Uterus (tissue), 4 donors: ENCODE measurements at places on chromosomes 4 and X. TPM values are rescaled to one million over a fixed set of nuclear protein-coding genes. Genes with fewer than 3 reads are reported as not detected.

DNA sequence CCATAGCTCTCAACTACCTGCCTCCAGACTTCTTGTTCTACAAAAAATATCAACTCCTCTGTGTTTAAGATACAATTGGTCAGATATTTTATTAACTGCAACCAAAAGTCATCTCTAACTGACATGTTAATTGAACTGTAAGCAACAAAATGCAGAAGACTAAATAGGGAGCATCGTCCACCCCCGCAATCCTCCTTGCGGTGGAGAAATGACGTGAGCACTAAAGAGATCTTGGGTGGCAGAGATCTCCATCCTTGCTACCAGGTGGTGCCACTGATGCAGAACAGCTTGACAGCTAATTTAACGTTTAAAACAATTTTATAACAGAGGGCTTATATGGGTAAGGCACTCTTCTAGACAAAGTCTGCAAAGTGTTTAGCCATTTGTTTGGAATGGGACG is 164.4 kb upstream of the FTHL17 start:
- DNase-seq: no peak

DNA sequence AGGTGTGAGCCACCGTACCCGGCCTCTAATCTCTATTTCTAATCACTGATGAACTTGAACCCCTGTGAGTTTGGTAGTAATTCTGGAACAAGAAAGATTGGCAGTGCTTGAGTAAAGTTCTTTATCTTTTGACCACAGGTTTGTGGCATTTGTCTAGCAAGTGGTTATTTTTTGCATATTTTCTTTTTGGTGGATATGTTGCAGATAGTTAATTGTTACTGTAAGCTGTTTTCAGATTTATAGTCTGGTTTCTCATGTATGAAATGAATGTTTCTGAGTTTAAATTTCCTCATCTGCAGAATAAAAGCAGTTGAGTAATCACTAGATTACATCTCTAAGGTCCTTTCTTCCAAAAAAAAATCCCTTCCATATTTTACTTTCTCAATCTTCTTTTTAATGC is 105.2 kb downstream of the GASK1B start:
- no peak for DNase-seq

DNA sequence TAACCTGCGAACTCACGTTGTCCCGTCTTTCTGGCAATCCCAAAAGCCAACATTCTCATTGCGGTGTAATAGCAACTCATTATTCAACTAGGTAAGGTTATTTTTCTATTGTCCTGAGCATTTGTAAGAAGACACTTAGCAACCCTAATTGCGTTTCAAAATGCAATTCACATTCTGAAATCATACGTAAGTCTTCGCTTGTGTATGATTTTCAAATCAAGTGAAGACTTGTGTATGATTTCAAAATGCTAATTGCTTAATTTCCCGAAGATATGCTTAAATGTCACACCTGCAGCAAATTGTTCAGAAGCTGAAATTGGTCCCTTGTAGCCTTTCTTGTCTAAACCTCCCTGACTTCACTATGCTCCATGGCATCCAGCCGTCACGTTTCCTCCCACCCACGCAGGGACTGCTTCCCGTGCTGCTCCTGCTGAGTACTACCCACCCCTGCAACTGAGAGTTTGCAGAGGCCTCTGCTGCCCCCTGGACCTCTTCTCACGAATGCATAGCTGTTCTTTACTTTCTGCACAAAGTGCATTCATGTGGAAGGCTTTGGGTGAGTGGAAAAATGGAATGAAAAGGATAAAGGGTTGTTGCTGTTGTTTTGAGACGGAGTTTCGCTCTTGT is 40.8 kb upstream of the CLDN24 start:
- DNase-seq: no peak

MAPK10 gene
- 90.7 TPM for total RNA-seq

TMPRSS11A gene
- not detected for total RNA-seq

ODAPH gene
- not detected for total RNA-seq

- no peak for DNase-seq
Observed at GRCh38 chr4:89009761-89010369, 47.1 kb downstream of the FAM13A start.

EVC gene
- 38.0 TPM for total RNA-seq

DNA sequence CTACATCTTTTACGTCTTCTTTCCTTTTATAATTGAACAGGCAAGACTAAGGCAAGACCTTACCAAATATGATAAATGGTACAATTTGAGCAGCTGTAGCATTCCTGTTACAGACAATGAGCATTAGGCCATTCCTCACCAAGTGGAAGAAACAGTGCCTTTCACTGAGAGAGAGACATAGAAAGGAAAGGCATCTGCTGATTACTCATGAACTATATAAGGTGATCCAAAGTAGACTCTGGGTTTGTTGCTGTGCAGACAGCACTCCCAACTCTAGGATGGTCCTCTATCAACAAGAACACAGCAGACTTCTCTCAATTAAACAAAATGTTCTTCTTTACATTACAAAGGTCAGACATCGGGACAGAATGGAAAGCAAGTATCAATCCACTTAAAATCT is 91.9 kb downstream of the FAM13A start:
- no peak for DNase-seq

DNA sequence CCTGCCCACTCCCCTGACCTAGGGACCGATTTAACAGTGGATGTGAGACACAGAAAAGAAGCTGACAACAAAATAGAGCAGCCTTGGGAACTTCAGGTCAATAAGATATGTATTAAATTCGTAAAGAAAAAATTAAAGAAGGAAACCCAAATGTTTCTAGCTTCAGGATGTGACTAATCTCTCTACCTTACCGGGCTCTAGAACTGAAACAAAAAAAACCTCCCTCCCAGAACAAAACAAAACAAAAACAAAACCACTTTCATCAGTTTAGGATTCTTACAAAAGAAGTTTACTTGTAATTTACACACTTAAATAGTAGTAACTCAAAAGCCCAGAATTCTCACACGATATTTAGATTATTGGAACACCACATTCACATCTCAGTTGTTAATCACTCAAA is 185.8 kb upstream of the RPS6KA3 start:
- no peak for DNase-seq

GBA3 gene
- total RNA-seq: not detected

GRCh38 chr4:11894977-11895376 is 466.3 kb upstream of the HS3ST1 start:
- DNase-seq: no peak

DNA sequence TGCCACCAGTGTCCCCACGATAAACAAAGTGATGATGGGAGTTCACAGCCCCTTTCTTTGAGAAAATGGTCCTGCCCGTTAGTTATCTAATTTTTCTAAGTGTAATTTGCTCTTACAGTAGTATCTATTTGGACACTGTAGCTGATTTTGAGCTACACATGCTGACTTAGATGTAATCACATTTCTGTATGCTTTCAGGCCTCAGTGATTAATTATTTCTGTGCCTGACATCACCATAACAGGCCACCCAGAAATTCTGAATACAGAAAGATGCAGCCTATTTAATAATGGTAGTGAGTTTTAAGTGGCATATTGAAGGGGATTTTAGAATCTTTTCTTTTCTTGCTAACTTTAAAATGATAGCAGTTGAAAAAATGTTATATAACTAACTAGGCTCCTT is 147.6 kb upstream of the ANXA10 start:
- DNase-seq: no peak

- no peak for DNase-seq
Observed at GRCh38 chr4:176238826-176239225, 30.2 kb downstream of the ASB5 start.

GRCh38 chr4:40731792-40732245 is 17.9 kb upstream of the NSUN7 start:
- DNase-seq: peak; percentile 17

PRDM8 gene
- 12.6 TPM for total RNA-seq

DNA sequence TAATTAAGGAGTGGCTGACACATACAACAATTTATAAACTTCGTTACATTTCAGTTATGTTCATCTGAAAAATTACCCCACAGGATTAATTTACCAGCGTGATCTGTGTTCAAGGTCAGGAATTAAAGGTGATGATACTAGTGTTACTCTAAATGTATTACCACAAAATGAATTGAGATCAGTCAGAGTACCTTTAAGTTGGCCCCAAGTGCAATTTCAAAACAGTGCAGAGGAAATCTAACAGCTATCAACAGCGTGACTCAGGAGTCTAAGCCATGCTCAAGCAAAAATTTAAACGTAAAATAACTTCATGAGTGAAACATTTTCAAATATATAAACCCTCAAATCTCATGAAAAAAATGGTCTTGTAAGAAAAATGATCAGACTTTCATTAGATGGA is 18.7 kb downstream of the ANTXR2 start:
- DNase-seq: no peak

DCHS2 gene
- 19.1 TPM for total RNA-seq

NUP62CL gene
- 5.4 TPM for total RNA-seq

GRCh38 chrX:26373829-26374228 is 157.9 kb downstream of the MAGEB5 start:
- no peak for DNase-seq

DNA sequence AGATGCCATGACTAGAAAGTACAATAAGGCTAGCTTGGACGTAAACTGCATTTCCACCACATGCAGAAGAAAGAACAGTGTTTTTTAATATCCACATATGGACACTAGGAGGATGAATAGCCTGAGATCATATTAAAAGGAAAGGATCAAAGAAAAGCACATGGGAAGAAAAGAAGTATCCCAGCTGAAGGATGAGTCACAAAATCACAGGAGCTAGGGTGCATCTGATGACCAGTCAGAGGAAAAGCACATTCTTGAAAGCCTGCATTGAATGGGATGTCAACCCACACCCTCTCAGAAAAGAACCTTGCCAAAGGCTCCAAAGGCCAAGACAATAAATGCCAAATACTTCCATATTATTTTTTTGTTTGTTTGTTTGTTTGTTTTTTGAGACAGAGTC is 56.8 kb upstream of the PRDX4 start:
- DNase-seq: no peak
